ENCODE measurements at places on chromosomes 4 and X.

GRCh38 chrX:7690842-7691241 lies 152.1 kb upstream of the VCX start:
- DNase-seq = no peak

GRCh38 chr4:85808864-85809263 lies 333.9 kb downstream of the ARHGAP24 start:
- DNase-seq = no peak

- no peak for DNase-seq
Observed at GRCh38 chr4:28973587-28974350, 1746.4 kb upstream of the PCDH7 start.

- DNase-seq = no peak
Observed at GRCh38 chrX:43269201-43269600, 386.9 kb upstream of the MAOA start.

DNA sequence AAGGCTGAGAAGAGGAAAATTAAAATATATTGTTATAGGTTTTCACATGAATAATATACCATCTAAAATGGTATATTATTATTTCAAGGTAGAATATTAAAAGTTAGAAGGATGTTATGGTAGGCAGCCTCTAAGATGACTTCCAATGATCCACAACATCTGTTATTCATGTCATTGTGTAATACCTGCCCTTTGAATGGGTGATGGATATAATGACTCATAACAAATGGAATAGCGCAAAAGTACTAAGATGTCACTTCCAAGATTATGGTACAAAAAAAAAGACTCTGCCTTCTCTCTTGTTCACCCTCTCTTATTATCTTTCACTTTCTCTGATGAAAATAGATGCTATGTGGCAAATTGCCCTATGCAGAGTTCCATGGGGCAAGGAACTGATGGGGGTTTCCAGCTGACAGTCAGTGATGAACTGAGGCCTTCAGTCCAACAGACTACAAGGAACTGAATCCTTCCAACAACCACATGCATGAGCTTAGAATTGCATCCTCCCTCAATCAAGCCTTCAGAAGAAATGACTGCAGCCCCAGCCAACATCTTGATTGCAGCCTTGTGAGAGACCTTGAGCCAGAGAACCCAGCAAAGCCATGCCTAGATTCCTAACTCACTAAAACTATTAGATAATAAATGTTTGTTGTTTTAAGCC lies 57.7 kb downstream of the HS6ST2 start:
- DNase-seq = no peak

DNA sequence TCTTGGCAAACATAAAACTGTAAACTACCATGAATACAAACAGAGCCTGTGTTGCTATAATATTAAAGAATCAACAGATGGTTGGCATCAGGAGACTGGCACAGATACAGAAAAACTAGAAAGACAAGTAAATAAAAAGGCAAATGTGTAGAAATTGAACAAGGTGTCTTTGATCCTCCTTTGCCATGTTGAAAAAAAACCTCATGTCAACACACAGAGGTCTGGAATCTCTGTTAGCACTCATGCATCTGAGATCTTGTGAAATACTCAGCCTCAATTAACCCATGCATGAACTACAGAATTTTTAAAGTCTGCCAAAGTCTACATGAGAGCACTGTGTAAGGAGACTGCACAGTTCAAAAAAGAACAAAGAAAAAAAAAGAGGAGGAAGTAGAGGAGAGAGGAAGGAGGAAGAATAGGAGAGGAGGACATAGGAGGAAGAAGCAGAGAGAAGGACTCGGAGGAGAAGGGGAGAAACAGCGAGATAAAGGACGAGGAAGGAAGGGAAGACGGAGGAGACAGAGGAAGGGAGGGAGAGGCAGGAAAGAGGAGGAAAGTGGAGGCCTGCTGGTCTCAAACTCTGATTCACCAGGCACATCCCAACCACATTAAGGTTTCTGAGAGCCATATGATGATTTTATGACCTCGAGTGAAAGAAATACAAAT lies 52.8 kb downstream of the PRDM5 start:
- DNase-seq = no peak

GRCh38 chr4:143883529-143883928 lies 21.8 kb downstream of the GYPE start:
- DNase-seq = no peak

GRCh38 chr4:103664436-103665075 lies 55.2 kb downstream of the TACR3 start:
- DNase-seq = no peak

GRCh38 chr4:4501679-4502078 lies 40.2 kb downstream of the STX18 start:
- DNase-seq = no peak

DNA sequence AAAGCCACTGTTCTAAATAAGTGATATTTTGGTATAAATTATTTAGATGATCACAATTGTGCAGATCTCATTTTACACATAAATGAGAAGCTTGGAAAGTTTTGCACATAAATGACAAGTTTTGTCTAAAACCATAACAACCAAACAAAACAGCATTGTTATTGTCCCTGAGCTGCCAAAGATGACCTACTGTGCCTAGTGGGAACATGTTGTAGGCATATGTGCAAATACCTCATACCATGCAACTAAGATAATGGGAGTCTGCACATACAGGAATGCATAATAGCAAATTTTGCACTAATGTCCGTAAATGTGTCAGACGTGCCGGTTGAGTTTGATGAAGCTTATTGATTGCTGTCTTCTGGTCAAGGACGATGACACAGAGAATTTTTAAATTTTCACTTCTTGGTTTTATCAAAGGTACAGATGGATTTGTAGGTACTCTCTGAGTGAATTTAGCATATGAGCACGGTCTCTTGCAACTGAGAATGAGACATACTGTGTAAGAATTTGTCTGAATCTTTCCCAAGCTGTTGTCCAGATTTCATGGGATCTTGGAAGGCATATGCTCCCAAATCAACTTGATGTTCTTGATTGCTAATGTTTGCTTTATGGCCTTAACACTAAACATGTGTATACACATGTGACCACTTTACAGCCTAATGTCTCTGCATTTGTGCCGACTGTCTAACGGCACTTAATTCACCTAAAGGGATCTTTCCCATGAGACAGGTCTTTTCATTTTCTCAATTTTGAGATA lies 1133.5 kb downstream of the FAT4 start:
- no peak for DNase-seq

DNA sequence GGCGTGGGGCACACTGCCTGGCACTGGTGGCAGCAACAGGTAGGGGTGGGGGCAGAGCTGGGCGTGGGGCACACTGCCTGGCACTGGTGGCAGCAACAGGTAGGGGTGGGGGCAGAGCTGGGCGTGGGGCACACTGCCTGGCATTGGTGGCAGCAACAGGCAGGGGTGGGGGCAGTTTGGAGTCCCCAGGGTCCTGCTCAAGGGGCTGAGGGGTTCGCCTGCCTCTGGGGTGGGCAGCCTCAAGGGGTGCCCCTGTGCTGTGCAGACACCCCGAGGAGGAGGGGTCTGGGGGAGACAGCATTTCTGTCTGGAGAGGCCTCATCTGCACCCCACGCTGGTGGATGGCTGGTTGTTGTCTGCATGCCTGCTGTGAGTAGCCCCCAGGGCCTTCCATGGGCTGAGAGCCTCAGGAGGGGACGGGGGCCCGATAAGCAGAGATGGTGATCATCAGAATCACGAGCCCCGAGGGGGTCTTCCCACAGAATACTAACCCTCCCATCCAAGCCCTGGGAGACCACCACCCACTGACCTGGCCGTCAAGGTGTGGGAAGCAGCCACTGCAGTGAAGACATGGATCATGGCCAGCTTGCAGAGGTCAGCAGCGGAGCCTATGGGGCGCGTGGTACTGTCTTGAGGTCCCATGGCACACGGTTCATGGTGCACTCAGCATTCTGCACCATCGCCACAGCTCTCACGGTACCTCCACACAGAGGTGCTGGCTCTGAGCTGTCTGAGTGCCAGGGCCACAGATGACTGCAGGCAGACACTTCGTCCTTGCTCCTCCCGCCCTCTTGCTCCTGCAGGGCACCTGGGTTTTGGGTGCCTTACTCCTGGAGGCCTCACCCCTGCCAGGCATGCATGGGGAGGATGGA lies 21.5 kb downstream of the NAT8L start:
- no peak for DNase-seq

Data from stimulated activated CD4-positive, alpha-beta T cell treated with anti-CD3 and anti-CD28 coated beads, Interleukin-15, amount 100 ng/mL, for 1 hour (primary cell).